ENCODE measurements at places on chromosomes 7 and 10.

DNA sequence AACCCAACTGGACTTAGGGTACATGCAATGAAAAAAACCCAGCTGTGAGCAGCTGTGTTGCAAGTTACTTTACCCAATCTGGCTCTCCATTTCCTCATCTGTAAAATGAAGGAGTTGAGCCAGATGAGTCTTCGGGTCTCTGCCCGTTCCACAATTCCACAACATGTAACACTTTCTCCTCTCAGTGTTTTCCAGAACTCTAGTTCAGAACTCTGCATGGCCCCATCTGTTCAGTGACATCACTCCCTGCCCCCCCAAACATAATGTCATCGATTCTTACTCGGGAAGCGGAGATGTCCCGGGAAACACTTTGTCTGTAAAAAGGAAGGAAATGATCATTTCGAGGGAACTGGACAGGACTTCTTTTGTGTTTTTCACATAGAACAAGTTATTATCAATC, 2.5 kb downstream of the SH3PXD2A start:
- DNase-seq, result no peak

DNA sequence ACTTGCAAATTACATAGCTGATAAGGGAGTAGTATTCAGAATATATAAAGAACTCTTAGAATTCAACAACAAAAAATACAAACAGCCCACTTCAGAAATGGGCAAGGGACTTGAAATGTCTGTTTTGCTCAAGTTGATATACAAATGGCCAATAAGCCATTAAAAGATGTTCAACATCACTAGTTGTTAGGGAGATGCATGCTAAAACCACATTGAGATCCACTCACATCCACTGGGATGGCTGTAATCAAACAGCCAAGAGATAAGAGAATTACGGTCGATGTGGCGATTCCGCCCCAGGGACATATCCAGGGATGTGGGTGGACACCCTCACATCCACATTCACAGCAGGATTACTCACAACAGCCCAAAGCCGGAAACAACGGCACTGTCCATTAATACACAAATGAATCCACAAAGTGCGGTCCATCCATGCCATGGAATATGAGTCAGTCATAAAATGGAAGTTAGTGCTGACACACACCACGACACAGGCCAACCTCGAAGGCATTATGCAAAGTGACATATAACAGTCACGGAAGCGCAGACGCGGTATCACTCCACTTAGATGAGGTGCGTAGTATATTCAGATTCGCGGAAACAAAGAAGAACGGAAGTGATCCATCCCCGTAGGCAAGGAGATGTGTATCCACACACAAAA, 227.8 kb downstream of the DNAJB6 start:
- no peak for DNase-seq

- peak; percentile 26 for DNase-seq
Measured at GRCh38 chr10:70664702-70665195, 7.6 kb upstream of the ADAMTS14 start.

DNA sequence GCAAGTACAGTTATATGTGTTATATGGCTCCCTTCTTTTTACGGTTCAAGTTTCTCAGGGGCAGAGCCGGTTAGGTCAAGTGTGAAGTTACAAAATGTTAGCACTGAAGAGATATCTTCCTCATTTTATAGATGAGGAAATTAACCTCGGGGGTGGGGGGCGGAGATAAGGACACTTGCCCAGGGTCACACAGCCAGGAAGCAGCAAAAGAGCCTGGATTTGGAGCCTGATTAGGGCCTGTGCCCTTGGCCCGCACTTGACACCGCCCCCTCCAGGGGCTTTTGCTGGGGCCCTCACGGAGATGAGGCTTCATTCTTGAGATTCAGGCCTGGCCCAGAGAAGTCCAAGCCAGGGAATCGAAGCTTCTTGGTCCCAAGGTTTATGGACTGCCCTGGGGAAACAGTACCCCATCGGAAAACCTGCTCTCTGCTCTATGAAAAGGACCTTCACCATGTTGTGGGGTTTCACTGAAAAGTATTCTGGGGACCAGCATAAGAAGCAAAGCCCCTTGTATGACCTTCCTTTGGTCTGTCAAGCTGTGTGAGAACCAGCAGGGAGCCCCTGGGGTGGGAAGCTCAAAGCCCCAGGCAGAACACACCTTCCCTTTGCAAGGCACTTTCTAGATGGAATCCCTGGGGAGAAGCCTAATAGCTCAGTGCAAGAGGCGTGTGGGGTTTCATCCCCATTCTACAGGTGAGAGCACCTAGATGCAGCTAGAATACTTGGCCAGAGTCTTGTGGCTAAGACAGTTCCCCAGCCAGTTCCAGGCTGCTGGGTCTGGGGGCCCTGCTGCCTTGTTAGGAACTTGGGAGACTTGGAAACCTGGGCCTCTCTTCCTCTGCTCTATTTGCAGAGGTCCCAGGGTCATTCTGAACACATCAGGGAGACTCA, 21.9 kb downstream of the UNC5B start:
- no peak for DNase-seq

DNA sequence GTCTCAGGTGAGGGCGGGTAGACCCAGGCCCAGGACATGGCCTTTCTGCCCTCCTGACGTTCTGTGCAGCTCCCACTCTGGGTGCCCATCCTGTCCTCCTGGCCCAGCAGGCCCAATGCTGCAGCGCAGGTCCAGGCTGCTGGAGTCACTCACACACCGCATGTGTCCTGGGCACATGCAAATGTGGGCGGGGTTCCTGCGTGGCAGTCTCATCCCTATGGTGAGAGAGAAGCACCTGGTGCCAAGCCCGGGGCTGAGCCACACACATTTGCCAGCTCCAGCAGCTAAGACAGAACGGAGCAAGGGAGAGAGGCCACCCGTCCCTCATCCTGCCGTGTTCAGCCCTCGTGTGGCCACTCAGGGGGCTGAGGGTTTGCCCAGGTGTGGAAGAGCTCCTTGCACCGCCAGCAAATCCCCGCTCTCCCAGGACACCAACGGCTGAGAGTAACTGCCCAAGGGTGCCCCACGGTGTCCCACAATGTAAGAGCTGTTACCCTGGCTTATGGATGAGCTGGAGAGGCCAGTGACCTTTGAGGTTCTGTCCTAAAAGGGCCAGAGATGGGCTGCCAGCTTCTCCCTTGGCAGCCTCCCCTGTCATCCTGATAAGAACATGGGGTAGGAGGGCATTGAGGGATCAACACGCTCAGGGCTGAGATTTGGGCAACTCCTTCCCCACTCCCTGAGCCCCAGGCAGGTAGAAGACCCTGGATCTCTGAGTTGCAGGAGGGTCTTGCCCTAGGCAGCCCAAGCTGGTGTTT, 4.4 kb downstream of the FUOM start:
- DNase-seq, result no peak

DNA sequence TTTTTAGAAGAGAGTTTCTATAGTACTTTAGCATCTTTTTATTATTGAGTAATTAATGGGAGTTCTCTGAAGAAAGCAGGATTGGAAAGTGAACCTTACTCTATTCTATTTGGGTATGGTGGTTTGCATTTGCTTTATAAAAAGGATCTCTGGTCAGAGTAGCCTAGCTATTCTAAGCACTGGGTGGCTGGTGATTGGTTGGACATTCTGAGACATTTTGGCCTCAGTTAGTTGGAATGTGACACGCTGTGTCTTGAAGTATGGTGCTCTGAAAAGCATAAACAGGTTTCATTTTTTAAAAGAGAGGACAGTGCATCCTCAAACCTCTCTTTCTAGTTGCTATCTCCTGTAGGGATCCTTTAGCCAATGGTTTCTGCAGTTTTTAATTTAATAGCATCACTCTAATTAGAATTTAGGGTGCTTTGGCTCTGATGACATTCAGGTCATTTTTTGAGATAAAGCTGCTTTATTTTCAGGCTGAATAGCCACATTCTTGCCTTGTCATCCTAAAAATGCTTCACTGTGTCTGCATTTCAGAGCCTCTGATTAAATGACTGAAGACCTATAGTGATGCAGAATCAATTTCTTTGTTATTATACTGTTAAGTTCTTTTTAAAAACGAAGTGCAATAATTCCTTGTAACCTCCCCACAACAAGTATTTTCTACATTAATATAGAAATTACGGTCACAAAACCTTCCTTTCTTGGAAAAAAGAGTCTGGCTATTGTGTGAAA, 20.6 kb downstream of the TMEM178B start:
- no peak for DNase-seq

GRCh38 chr7:154837087-154837486, 165.8 kb downstream of the PAXIP1 start:
- no peak for DNase-seq

- DNase-seq, result no peak
Measured at GRCh38 chr10:71889388-71889987, 38.4 kb upstream of the PSAP start.

DNA sequence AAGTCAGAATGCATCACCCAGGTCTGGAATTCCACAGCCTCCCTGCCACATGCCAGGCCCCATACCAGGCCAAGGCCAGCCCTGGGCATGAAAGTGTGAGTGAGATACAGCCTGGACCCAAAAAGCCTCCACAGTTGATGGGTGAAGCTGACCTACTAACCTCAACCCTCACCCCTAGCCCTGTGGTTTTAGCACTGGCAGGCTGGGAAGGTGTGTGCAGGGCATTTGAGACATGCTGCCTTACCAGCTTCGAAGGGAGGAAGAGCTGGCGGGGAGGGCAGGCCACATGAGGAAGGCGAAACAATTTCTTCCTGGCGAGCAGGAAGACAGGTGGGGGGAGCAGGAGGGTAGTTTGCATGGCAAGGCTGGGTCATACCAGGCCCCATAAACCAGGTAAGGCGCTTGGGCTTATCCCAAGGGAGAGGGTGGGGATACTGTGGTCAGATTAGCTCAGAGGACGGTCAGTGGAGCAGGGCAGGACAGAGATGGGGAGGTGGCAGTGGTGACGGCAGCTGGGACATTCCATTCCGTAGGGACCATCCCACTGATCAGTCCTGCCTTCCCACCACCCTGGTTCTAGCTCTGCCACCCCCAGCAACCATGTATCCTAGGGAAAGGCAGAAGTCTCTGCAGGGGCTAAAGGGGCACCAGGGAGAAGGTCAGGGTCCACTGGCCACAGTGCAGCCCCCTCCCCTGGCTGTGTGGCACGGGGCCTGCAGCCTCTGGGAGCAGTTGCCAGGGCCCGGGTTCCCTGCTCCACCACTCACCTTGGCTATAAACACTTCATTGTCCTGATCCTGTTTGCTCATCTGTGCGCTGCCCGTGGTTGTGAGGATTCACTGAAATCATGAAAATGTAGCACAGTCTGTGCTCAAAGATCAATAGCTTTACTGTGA, 155.8 kb downstream of the NRF1 start:
- DNase-seq, result no peak

- no peak for DNase-seq
Measured at GRCh38 chr7:41148521-41148951, 554.4 kb downstream of the INHBA start.

DNA sequence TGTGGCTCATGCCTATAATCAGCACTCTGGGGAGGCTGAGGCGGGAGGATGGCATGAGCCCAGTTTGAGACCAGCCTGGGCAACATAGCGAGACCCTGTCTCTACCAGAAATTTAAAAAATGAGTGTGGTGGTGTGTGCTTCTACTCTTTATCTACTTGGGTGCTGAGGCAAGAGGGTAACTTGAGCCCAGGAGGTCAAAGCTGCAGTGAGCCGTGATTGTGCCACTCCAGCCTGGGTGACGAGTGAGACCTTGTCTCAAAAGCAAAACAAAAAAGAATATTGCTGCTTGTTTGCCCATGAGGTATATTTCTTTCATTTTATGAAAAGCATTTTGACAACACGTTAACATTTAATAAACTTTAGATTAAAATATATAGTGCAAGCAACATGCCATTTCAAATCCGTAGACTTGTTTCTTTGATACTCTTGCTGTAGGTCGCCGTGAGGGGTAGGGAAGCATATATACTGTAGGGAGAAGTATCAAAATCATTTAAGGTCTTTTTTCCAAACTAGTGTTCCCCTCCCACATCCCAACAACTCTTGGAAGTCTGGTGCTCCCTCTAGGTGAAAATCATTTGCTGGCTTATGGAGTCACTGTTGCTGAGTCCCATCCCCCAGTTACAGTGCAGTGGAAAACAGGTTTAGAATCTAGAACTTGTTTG, 4.3 kb upstream of the LSMEM1 start:
- no peak for DNase-seq

- DNase-seq, result no peak
Measured at GRCh38 chr10:133159950-133160825, at the start of gene KNDC1. KNDC1 (plus strand) TSS chr10:133160219; CDS start chr10:133160468, 249 bp downstream.
